CD4-positive, alpha-beta T cell treated with Interleukin-17A for 1 hour (primary cell): ENCODE measurements at places on chromosomes 7 and 10.

- no peak for DNase-seq
Measured at GRCh38 chr10:110528224-110528996, 30.7 kb downstream of the DUSP5 start.

DNA sequence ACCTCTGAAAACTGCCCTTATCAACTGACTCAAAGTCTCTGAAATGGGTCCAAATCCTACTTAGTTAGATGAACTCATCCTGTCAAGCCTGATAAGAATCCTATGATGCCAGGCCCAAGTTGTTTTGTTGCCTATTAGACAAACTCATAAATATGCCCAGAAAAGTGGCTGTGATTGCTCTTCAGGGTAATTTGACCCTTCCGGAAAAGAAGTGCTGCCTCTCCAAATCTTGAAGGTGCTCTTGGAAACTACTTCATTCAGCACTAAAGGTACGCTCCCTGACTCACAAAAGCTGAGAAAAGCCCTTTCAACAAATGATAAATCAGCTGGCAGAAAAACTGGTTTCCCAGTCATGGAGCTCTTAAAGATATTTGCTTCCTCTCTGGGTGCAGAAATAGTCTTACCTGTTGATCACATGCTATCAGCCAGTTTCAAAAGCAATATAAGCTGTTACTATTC is 6.7 kb downstream of the IFIT5 start:
- no peak for DNase-seq

DNA sequence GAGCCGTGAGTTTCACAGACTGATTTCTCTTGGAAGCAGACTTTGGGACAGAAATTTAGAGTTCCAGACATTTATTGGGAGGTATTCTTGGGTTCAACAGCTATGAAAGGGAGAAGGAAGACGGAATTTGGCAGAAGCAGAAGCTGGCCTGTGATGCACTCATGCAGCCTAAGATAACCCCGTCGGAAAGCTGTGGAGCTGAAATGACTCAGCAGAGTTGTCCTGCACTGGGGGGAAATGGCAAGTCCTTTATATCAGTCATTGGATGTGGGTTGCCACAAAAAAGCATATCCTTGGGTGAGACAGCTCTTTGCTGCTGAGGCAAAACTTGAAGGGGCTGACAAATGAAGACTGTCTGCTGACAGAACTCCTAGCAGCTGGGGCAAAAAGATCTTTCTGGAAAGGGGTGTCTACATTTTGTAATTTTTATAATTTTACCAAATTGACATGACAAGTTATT is 11.5 kb upstream of the MICU1 start:
- DNase-seq: no peak

DNA sequence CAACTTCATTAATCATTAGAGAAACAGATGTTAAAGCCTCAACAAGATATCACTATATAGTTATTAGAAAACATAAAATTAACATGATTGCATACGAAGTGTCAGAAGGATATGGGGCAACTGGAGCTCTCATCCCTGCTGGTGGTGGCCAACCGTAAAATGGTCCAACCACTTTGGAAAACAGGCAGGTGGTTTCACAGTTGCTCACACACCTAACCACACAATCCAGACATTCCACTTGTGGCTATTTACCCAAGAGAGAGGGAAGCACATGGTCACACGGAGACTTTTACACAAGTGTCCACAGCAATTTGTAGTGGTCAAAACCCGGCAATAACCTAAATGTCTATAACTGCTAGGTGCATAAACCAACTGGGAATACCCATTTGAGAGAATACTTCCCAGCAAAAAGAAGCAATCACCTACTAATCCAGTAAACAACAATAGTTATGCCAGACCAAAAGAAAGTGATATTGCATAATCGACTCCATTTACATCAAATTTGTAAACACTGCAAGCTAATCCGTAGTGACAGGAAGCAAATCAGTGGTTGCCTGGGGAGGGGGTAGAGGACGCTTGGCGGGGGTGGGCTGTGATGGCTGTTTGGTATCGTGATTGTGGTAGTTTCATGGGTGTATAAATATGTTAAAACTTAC is 91.8 kb downstream of the LARP4B start:
- DNase-seq: no peak

DNA sequence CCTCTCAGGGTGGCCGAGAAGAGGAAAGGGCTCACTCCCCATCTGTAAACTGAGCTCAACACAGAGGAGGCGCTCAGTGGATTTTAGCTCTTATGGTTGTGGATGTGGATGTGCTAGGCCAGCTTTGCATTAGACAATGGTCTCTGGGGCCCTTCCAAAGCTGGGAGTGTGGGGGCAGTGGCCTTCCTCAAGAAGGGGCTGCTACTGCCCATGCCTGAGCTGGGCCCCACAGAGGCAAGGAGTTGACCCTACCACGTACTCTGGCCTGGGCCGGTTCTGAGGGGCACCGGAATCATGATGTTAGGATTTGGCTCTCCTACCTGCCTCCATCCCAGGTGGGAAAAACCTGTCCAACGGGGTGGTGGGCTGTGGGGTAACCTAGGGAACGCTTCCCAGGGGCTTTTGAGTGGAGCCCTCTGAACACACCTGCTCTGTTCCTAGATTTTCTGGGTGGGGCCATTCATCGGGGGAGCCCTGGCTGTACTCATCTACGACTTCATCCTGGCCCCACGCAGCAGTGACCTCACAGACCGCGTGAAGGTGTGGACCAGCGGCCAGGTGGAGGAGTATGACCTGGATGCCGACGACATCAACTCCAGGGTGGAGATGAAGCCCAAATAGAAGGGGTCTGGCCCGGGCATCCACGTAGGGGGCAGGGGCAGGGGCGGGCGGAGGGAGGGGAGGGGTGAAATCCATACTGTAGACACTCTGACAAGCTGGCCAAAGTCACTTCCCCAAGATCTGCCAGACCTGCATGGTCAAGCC is 11.5 kb downstream of the AQP1 start:
- DNase-seq: no peak
